Activated CD4-positive, alpha-beta memory T cell treated with anti-CD3 and anti-CD28 coated beads, Interleukin-2, amount 10 ng/mL, durations not matched to agents 7 days and 5 days (primary cell): ENCODE measurements at places on chromosomes 6 and 20.

GRCh38 chr6:136274062-136274461 is 15.6 kb downstream of the BCLAF1 start:
- no peak overlapping the region for H3K27ac ChIP-seq
- no peak overlapping the region for H3K4me3 ChIP-seq
- no peak for DNase-seq
- no peaks in the 10 kb centered on the region for H3K27me3 ChIP-seq
- H3K36me3 ChIP-seq = peaks cover 75% of the 10 kb centered on the region

DNA sequence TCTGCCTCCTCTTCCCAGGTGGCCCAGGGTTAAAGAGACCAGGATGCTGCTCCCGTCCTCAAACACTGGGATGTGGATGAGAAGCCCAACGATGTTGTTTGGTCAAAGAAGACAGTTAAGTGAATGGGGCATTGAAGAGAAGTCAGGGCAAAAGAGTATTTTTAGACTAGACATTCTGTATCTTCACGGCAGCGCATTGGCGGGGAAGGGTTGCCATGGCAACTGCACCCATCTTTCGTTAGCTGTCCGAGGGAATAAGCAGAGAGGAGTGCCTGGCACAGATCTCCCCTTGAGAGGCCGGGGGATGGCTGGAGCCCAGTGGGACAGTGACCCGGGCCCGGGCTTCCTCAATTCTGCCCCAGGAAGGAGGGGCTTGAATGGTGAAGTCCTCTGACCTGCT is 56.4 kb upstream of the GPR31 start:
- H3K27ac ChIP-seq = no peak overlapping the region
- no peak for DNase-seq
- H3K4me1 ChIP-seq = peaks cover 5% of the 10 kb centered on the region
- H3K4me3 ChIP-seq = no peak overlapping the region
- H3K27me3 ChIP-seq = peaks cover 6% of the 10 kb centered on the region
- H3K36me3 ChIP-seq = no peaks in the 10 kb centered on the region

- H3K27me3 ChIP-seq = no peaks in the 10 kb centered on the region
- H3K4me3 ChIP-seq = no peak overlapping the region
- peak overlapping the region; percentile 58 for H3K27ac ChIP-seq
- H3K4me1 ChIP-seq = peaks cover 33% of the 10 kb centered on the region
- H3K36me3 ChIP-seq = no peaks in the 10 kb centered on the region
- DNase-seq = no peak
Observed at GRCh38 chr6:158356586-158357546, 44.6 kb downstream of the TULP4 start.

GRCh38 chr6:112941613-112942012 is 594.5 kb downstream of the RFPL4B start:
- no peak for DNase-seq
- no peak overlapping the region for H3K4me3 ChIP-seq
- no peaks in the 10 kb centered on the region for H3K27me3 ChIP-seq
- no peaks in the 10 kb centered on the region for H3K4me1 ChIP-seq
- H3K36me3 ChIP-seq = no peaks in the 10 kb centered on the region

DNA sequence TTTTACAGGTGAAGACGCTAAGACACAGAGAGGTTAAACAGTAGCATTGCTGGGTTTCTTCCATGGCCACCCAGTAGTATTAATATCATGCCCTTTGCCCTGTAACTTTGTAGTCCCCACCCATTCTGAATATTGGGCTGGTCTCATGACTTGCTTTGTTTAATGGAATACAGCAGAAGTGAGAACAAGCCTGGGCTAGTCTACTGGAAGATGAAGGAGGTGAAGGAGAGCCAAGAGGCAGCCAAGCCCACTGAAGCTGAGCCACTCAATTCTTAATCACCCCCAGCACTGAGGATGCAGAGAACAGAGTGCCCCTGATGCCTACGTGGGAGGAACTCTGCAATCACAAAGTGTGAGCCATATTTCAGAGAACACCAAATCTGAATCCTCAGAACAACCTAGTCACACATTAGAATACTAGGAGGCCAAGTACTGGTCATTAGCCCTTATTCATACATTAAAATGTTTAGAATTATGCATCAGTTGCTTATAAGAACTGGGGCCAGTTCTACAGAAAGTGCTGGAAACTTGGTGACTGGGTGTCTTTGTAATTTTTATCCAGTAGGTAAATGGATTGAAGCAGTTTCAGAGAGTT is 270.1 kb upstream of the PRND start:
- peaks cover 12% of the 10 kb centered on the region for H3K27me3 ChIP-seq
- H3K36me3 ChIP-seq = no peaks in the 10 kb centered on the region
- no peaks in the 10 kb centered on the region for H3K4me1 ChIP-seq
- H3K4me3 ChIP-seq = no peak overlapping the region
- no peak for DNase-seq

- peaks cover 9% of the 10 kb centered on the region for H3K4me1 ChIP-seq
- no peak for DNase-seq
- H3K27me3 ChIP-seq = no peaks in the 10 kb centered on the region
- no peak overlapping the region for H3K4me3 ChIP-seq
- H3K36me3 ChIP-seq = no peaks in the 10 kb centered on the region
Observed at GRCh38 chr6:108706649-108707048, 141.6 kb upstream of the ARMC2 start.
